ENCODE measurements at places on chromosomes 3 and 15.

DNA sequence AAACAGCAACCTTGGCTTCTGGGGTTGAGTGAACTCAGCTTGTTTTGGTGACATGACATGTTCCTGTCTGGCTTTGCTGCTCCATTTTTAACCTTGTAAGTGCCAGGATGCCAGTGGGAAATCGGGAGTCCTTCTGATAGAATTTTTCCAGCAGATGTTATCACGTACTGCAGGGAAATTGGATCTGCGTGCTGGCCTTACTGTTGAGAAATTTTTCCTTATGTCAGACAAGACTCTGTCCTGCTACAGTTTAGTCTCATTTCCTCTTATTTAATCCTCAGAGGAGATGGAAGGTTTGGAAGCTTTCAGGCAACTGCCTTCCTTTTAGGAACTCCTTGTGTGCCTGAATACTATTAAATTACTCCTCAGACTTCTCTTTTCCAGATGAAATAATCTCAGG, 80.6 kb downstream of the PGPEP1L start:
- ATAC-seq = no peak

GRCh38 chr15:66095871-66096687, 157.5 kb downstream of the MEGF11 start:
- ATAC-seq = no peak

DNA sequence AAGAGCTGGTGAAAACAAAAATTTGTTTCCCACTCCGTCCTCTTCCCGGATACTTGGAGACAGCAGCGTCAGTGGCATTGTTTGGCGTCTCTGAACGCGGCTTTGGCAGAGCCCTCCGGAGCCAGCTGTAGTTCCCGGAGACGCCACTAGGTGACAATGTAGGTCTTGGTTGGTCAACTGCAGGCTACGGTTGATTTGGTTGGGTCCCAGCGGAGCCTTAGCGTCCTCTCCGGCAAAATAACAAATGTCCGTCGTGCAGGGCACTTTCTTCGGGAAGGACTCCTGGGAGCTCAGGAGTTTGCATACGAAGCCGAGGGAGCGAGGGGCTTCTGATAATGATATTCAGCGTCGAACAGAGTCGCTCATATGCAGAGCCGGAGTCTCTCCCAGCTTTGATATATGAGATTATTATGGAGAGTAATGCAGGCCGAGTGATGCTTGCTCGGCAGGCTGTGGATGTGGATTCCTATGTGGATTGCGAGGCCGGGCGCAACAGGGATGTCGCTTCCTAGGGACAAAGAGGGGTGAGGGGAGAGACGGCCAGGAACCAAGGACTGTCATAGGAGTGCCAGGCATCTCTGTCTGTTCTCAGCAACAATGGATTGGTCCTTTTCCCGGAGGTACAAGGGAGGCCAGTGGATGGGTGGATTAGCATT, 74.8 kb downstream of the IL20RB start:
- peak; percentile 94 for ATAC-seq

DNA sequence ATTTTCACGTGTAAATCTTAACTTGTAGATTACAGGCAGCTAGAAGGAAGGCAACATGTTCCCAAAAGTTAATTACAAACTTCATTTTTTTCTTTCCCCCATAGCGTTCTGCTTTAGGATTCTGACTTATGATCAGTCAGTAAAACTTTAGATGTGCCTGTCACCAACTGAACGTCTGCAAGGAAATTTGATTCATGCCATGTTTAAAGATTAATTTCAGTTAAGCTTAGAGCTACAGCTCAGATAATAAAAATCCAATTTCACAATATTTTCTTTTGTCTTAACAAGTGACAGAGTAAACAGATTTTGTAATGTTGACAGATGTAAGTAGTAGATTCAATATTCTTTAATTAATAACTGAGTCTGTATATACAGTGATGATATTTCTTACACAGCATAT, 253.1 kb downstream of the NFKBIZ start:
- ATAC-seq = no peak

- ATAC-seq = peak; percentile 24
Observed at GRCh38 chr3:194294199-194294894, 56.8 kb downstream of the CPN2 start.

DNA sequence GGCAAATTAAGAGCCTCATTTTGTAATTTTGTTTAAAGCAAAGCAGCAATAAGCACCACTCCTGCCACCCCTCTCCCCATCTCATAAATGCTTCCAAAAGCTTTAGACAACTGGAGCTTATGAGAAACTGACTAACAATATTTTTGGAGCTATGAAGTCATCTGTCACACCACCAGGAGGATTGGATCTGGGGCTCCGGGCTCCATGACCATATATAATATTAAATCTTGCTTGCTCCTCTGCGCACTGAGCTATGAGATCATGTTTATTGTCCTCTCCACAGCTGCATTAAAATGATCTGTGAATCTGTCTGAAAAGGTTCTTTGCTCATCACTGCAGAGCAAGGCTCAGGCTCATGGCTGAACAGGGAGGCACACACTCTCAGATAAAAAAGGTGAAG, 323.7 kb downstream of the ZNF621 start:
- peak; percentile 76 for ATAC-seq

DNA sequence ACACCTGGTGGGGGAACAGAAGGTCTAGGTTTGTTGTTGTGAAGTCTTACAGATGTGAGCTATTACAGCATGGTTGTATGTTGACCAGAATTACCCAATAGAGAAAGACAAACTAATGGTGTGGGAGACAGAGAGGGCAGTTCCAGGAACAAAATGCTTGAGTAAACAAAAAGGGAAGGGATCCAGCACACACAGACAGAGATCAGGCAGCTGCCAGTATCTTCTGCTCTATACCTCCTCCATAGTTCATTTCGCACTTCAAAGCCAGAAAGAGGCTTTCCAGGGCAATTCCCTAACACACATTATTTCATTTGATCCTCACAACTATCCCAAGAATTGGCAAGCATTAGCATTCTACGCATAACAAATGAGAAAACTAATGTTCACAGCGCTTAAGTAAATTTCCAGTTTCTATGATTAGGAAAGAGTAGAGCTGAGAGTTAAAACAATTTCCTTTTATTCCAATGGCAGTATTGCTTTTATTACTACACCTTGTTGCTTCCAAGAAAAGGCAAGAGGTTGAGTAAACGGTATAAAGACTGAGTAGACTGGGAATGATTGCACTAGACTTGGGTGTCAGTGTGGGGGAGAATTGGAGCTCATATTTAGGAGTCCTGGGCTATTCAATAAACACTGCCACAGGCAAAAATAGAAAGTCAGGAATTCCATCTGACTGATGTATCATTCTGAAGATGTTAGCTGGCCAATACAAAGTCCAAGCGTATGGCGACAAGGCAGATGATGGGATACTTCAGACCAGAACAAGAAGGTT, 39.7 kb upstream of the ZNF280D start:
- ATAC-seq = peak; percentile 65

- ATAC-seq = no peak
Observed at GRCh38 chr3:122123850-122124249, 59.6 kb upstream of the CASR start.

- no peak for ATAC-seq
Observed at GRCh38 chr3:39166134-39166710, 12.8 kb upstream of the CSRNP1 start.

DNA sequence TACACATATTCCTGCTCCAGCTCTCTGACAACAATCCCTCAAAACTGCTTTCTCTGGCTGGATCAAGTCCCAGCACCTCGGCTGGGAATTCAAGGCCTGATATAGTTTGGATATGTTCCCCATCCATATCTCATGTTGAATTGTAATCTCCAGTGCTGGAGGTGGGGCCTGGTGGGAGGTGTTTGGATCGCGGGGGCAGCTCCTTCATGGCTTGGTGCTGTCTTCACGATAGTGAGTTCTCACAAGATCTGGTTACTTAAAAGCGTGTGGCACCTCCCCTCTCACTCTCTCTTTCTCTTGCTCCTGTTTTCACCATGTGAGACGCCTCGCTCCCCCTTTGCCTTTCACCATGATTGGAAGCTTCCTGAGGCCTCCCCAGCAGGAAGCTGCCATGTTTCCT, 47.4 kb upstream of the SYN2 start:
- no peak for ATAC-seq

DNA sequence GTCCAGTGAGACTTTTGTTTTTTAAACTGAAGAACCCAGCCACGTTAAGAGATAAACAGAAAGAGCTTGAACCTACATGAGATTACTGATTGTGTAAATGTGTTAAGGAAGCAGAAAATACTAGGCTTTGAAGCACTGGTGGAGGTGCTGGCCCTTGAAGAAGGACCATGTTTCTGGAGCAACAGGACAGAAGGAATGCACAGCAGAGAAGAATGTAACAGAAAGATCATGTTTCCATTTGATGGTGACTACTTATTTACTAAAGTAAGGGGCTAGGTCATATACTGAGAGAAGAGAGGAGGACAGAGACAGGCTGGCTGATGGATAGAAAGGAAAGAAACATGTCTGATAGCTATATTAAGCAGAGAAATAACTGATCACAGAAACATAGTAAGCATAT, 88.8 kb downstream of the CLASP2 start:
- no peak for ATAC-seq

DNA sequence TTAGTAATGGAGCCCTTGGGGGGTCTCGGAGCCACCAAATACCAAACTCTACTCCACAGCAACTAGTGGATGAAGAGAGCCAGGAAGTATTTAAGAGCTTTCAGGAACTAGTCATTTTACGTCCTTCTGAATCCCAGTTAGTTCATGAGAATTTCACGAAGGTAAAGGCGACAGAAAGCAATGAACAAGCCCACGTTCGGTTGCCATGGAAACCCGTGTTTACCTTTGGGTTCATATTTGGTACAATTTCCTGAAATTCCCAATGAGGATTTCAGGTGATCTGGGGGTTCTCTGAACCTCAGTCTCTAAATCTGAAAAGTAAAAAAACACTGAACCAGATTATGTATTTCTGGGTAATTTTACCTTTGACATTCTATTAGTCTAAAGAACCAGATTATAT, 93.0 kb downstream of the BDH1 start:
- no peak for ATAC-seq

- ATAC-seq = no peak
Observed at GRCh38 chr3:141379250-141379966, 11.1 kb downstream of the ZBTB38 start.

DNA sequence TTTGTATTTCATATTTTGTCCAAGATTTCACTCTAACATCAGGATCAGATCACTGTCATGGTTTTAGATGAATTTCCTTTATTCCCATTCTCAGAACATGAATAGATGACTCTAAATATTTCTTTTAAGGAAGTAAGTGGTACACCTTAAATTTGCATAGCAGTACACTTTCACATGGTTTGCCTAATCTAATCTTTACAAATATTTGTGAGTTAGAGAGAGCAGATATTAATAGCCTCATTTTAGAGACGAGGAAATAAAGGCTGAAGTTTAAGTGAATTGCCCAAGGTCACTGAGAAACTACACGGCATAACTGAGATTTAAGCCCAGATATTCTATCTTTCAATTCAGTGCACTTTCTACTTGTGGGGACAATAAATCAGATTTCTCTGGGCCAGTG, 14.2 kb downstream of the TERC start:
- ATAC-seq = no peak

- no peak for ATAC-seq
Observed at GRCh38 chr15:36584511-36584910, 5.1 kb downstream of the CDIN1 start.

DNA sequence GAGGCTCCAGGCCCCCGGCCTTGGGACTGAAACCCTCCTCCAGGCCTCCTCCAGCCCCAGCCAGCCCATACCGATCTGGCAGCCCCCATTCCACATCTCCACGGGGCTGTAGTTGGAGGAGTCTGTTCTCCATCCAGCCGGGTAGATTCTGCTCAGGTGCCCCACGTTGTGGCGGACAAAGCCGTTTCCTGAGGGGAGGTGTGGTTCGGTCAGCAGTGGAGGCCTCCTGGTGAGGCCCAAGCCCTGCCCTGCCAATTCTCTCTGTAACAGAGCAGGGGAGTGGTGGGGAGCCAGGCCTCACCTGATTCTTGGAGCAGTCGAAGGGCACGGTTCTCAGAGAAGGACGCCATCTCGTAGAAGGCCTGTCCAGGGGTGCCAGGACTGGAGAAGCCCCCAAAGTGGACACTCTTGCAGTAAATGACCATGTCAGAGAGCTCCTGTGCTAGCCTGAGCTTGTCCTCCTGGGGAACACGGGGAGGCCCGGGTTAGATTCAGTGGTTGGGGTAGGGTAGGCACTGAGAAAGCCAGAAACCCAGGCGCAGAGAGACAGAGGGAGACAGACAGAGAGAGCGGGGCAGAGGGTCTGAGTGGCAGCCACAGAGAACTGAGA, 18.5 kb downstream of the VILL start:
- ATAC-seq = no peak

GRCh38 chr3:134406331-134407238, 32.3 kb upstream of the AMOTL2 start:
- peak; percentile 91 for ATAC-seq

DNA sequence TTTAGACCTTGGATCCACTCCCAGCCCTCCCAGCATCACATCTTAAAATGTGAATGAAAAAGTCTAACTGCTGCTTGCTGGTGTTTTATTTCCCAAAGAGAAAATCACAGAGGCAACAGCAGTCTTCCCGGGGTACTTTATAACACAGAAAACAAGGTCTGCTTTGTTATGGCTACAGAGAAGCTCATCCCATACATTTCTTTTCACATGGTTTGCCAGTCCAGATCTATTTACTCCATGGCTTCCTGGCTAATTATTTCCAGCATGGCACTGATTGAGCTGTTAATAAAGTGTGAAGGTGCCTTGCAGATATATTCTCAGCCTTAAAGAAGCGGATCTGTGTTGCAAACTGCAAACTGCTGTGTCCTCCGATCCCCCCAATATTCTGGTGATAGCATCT, 466.1 kb upstream of the CFAP20DC start:
- no peak for ATAC-seq

DNA sequence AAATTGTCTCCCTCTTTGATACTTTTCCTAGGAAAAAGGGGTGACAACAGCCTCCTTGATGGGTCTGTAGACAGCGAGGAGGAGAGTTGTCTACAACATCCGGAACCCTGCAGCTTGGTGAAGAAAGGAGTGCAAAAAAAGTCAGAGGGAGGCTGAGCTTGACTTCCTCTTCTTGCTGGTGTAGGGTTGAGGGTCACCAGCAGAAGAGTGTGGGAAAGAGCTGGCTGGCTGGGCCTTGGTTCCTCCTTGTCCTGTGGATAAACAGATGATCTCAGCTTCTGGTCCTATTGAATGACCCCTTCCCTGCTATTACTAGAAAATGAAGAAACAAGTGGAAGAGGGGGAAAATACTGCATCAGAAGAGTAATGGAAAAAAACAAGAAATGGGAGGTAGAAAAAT, 20.4 kb downstream of the SLC7A14 start:
- ATAC-seq = no peak

DNA sequence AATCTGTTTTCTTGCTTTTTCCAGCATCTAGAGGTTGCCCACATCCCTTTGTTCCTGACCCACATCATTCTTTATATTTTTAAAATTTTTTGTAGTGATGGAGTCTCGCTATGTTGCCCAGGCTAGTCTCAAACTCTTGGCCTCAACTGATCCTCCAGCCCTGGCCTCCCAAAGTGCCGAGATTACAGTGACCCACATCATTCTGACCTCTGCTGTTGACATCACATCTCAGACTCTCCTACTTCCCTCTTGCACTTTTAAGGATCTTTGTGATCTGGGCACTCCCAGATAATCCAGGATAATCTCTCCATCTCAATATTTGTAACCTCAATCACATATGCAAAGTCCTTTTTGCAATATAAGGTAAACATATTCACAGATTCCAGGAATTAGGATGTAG, 266.6 kb downstream of the MEX3B start:
- no peak for ATAC-seq

Data from motor neuron (in vitro differentiated cells).